ENCODE measurements at places on chromosomes 7 and 10.

GRCh38 chr7:32023376-32023775 lies 46.8 kb downstream of the PDE1C start:
- no peak for DNase-seq

DNA sequence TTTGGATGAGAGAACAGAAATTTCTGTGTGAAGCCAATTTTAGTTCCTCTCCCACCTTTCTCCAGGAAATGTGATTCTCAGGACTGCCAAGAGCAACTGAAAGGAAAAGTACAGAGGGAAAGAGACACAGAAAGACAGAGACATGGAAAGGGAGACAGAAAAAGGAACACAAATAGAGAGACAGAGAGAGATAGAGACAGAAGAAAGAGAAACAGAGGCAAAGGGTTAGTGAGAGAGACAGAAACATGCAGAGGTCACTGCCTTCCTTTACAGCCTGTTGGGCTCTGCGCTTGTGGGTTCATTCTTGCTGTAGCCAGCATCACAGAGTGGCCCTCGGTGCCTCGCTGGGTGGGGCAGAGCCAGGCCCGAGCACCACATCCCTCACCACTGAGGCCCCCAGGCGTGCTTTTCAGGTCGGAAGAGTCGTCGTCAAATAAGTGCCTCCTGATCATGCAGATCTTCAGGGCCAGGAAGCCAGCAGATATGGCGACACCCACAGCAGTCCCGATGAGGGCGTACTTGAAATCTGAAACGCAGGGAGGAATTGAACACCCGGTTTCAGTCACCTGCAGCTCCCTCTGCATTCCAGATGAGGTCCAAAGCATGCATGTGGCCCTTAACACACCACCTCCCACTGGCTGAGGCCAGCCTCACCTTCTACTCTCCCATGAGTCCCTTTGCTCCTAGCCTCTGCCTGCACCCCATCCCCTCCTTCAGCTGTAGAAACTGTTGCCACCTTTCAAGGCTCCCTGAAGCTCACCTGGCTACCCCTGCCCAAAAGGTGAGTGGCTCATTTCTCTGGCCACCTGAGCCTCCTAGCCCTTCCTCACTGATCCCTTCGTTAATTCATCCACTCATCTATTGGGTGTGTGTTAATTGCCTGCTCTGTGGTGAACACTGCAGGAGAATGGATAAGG lies 21.4 kb downstream of the TMEM273 start:
- no peak for DNase-seq

GRCh38 chr7:151452680-151453325 lies 12.9 kb upstream of the CRYGN start:
- DNase-seq: no peak

GRCh38 chr10:35564341-35564968 lies 40.7 kb upstream of the GJD4 start:
- no peak for DNase-seq

GRCh38 chr10:69009360-69009759 lies 20.8 kb downstream of the KIFBP start:
- no peak for DNase-seq

DNA sequence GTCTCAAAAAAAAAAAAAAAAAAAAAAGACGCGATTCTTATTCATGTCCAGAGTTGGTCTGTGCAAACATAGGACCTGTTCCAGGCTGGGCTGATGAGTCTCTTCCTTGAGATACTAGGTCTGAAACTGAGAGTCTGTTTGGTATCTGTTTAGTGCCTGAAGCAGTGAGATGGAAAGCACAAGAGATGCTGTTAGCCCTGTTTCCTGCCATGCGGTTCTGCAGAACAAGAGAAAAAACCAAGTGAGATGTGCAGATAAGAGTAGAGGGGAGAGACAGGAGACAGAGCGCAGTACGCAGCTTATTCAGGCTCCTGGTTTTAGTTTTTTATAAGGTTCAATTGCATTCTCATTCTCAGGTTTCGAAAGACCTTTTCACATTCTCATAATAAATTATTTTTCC lies 85.8 kb upstream of the PRKCQ start:
- DNase-seq: no peak

GRCh38 chr10:100889546-100889945 lies 23.2 kb upstream of the SLF2 start:
- DNase-seq: no peak

DNA sequence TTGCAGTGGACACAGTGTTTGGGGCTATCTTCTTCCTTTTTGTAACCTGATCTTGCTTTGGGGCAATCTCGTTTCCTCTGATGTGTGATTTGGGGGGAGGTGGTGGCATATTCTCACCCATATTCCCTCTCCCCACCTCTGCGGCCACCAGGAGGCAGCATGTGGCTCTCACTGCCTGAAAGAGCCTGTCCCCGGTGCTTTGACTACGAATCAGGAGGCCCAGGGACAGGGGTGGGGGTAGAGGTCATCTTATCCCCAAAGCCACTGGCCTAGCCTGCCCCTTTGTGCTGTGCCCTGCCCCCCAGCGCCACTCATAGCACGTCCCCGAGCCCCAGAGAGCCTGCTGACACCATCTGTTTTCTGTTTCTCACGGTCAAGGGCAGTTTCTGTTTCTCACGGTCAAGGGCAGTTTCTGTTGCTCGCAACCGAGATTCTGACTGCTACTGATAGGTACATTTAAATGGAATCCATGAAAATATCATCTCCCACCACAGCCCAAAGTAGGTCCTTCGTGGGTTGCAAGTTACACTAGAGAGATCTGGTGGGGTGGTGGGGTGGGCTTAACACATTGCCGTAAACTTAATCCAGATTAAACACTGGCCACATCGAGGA lies 28.2 kb downstream of the PHYH start:
- peak; percentile 11 for DNase-seq

DNA sequence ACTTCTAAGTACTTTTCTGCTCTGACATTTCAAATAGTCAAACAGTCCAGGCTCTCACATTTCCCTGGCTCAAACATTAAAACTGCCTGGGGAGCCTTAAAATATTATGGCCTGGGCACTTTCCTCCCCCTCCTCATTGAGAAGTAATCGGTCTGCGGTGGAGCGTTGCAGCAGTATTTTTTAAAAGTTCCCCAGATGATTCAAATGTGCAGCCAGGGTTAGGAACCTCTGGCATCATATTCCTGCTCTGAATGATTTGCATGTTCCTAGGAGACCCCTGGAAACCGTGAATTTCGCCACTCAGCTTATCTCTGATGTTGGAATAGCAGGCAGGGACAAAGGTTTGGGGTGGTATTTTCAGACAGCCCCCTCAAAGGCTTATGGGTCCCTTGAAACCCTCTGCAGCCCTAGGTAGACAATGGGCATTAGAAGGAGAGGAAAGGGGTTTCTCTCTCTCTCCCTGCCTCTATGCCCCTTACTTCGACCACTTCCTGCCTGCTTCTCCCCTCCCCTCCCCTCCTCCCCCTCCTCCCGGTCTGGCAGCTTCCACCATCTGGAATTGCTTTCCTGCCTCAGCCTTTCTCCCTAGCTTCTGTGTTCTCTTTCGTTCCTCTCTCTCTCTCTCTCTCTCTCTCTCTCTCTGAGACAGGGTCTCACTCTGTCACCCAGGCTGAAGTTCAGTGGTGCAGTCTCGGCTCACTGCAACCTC lies 622.2 kb downstream of the GALNT17 start:
- DNase-seq: no peak

DNA sequence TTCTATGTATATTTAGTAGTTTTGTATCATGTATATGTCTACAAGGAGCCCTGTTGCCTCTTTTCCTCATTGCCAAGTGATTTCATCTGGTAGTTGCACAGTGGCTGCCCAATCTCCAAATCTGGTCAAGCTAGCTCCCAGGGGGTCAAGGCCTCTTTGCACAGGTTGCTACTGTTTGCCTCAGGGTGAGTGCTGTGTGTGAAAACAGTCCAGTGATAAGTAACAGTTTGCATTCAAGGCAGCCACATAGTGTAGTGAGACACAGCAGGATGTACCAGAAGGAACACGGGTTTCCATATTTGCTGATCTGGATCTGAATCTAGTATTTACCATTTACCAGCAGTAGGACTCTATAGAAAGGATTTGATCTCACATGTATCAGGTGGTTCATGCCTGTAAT lies 13.3 kb upstream of the EPC1 start:
- DNase-seq: no peak

- DNase-seq: no peak
Observed at GRCh38 chr7:98922392-98923187, 44.3 kb downstream of the TRRAP start.

- no peak for DNase-seq
Observed at GRCh38 chr10:120456143-120456625, 843 bp upstream of the PLPP4 start.

DNA sequence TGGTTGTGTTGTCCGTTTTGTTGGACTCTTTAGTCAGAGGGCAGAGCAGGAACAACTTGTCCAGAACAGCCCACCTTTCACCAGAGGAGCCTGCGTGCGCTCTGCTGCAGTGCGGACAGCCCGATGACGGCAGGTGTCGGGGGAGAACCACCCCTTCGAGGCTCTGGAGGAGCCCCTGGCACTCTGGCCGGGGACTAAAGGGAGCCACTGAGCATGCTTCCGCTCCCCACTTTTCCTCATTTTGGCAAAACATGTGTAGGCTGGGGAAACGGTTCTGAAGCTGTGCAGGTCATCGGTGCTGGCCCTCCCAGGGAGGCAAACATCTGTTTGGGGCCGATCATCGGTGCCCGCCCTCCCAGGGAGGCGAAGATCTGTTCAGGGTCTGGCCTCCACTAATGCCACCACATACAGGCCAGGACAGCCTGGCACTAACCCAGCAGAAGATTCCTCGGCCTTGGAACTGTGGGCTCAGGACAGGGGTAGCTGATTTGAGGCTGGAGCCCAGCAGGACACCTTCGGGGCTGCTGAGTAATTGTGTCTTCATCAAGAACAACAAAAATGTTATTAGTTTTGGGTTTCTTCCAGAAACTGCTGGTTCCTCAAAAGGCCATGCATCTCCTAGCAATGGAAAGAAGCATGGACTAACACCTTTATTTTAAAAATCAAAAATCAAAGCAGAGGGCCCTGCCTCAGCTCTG lies 124.4 kb upstream of the TCERG1L start:
- no peak for DNase-seq

DNA sequence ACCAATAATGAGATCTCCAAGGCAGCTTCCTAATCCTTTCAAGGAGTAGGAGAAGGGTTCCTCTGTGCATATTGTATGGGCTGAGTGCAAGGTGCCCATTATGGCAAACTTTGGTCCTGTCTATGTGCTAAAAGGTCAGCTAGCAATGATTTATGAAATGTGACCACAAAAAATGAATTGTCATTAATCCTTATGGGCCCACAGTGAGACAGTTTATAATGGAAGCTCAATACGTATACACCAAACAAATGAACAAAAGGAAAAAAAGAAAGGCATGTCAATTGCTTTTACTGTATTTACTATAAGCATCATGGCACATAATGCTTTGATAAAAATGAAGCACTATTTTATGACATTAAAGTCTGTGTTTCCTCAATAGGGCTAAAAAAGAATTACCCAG lies 54.5 kb downstream of the ELAPOR2 start:
- no peak for DNase-seq

DNA sequence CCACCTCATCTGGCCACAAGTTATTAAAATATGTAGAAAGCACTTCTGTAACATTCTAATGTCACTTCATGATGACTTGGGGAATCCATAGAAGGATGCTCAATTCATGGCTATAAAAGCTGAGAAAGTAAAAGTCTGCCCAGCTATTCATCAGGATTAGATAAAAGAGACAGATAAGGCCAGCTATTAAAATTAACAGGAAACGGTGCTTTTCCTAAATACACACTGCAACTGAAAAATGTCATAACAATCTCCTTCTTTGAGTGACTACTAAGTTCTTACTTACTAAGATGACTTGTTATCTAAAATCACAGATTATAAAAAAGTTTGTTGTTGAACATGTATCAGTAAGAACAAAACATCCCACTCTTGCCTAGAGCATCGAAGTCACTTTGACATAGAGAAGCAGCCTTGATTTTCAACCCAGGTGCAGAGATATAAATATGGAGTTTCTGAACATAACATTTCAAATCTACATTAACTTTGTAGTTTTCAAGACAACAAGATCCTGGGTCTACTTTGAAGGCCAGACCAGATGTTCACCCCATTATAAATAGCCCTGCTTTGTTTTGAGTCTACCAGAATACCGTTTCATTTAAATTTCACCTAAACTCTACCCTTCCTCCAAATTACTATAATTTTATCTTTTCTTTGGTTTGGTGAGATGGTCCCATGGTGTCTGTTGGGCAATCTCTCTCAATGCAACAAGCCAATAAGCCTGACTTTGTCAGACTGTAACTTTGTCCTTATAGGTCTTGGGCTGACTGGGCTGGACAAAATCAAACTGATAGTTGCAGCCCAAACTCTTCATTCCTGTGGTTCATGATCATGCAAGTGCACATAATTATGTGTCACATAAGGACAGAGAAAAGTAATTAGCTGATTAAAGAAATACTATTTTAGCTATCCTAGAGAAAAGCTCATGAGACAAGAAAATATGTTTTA lies 24.0 kb downstream of the HYCC1 start:
- DNase-seq: no peak

DNA sequence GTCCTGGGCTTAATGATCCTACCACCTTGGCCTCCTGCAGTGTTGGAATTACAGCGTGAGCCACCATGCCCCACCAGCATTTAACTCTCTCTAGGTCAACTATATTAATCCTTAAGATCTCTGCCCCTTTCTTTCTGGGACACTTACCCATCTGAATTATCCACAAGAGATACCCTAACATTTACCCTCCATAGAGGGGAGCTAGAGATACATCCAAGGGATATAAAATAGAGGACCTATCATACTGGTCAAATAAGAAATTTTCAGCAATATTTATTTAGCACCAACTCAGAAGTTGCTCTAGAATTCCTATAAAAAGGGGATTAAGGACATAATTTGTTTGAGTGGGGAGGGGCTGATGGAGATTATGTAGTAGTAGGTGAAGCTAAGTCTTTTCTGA lies 96.5 kb downstream of the OTUD1 start:
- DNase-seq: no peak

DNA sequence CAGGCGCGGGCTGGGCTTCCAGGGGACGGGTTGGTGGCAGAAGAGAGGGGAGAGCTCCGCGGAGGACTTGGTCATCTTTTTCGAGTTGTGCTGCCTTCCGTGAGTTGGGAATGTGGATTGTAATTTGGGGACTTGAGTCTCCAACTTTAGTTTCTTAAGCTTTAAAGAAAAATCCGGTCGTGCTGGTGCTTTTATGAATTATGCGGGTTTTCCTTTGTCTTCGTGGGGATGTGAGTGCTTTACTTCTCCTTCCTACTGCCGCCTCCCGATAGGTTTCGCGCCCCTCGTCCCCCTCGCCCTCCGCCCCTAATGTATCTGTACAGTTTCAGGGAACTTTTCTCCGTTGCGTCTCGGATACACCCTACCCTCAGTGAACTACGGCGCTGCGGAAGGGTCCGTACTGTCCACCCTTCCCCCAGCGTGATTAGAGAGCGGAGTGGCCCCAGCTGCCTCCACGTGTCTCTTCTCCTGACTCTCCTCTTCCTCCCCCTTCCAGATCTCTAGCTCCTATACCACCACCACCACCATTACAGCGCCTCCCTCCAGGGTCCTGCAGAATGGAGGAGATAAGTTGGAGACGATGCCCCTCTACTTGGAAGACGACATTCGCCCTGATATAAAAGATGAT lies 649 bp downstream of the SCD start:
- no peak for DNase-seq

All from stimulated activated CD4-positive, alpha-beta T cell treated with anti-CD3 and anti-CD28 coated beads, TNF-alpha, amount 100 ng/mL, for 1 hour (primary cell).